ENCODE measurements at places on chromosomes 1 and 21.

GRCh38 chr1:210236840-210237409 is 4.3 kb downstream of the SERTAD4 start:
- DNase-seq: no peak

- no peak for DNase-seq
Measured at GRCh38 chr1:163257763-163258162, 55.0 kb upstream of the RGS5 start.

DNA sequence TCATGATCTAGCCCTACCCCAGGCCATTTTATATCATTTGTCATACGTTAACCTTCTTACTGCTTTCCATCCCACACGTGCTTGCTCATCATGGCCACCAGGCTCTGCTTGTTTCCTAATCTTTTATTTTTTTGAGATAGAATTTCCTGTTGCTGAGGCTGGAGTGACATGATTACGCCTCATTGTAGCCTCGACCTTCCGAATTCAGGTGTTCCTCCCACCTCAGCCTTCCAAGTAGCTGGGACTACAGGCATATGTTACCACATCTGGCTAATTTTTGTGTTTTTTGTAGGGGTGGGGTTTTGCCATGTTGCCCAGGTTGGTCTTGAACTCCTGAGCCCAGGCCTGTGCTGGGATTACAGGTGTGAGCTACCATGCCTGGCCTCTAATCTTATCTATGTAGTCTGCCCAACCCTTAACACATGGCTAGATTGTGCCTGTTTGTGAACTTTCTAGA is 3.3 kb downstream of the UAP1 start:
- no peak for DNase-seq

DNA sequence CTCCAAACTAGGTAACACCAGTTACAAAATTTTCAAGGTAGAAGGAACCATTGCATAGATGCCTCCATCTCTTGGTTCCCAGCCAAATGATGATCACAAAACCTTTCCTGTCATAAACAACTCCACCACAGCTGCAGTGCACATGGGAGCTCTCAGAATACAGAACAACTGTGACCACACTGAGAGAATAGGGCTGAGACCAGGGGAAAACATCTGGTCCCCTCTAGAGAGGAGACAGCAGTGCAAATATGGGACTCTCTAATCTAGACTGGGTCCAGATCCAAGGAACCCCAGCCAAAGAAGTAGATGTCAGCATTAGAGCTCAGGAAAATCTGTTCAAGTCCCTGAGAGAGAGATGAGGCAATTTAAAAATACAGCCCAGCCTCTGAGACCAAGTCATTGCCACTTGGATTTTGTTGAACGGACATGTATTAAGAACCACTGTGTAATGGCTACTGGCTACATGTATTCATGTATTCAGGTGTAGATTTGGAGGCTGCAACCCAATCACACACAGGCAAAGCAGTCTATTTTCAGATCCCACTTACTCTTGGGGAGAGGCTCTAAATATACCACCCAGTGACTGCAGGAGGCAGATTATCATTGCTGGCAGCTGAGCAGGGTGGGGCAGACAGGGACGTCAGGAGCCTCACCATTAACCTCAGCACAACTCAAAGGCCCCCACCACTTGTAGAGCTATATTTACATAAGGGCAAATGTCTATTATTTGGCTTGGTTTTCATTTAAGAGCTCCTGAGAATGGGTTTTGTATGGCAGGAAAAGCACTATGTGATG is 7.6 kb upstream of the RXRG start:
- DNase-seq: no peak

DNA sequence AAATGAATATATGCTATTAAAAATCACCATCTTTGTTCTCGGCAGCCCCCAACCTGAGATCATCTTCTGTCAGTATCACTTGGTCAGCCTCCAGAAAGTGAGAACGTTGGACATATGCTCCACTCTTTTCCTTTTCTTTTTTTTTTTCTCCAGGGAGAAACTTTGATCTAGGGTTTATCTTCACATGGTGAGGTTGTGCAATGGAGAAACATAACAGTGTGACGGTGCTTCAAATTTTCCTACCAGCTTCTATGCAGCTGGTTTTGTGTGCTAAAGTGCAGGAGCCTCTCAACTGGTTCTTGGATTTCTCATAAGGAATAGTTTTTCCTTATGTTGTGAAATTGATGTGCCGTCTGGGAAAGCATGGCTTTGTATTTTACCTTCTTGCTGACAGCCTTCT is 1202.9 kb downstream of the NCAM2 start:
- DNase-seq: no peak

DNA sequence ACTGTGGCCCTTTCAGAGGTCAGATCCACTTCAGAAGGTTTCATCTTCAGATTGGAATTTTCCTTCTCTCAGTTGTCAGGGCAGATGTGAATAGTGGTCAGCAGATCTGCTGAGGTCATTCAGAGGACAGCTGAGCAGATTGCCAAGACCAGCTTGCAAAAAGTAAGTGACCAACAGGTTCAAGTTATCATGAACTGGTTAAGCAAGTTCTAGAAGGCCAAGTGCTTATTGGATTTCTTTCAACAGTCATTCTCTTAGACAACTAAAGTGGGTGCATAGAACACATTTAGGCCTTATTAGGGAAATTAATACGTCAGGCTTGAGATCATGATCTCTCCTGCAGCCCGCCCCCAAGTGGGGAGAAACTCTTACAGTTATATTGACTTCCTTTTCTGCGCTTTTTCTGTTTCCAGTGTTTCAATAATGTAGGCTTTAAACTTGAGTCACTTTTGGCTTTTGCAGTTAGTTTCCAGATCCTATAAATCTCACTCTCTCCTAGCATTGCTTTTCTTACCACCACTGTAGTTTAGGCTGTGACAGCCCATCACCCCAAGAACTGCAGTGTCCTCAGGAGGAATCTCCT is 96.4 kb downstream of the C1orf21 start:
- no peak for DNase-seq

GRCh38 chr1:2288311-2288710 is 60.2 kb downstream of the SKI start:
- no peak for DNase-seq

- no peak for DNase-seq
Measured at GRCh38 chr1:59183749-59184317, 113.1 kb upstream of the FGGY start.

DNA sequence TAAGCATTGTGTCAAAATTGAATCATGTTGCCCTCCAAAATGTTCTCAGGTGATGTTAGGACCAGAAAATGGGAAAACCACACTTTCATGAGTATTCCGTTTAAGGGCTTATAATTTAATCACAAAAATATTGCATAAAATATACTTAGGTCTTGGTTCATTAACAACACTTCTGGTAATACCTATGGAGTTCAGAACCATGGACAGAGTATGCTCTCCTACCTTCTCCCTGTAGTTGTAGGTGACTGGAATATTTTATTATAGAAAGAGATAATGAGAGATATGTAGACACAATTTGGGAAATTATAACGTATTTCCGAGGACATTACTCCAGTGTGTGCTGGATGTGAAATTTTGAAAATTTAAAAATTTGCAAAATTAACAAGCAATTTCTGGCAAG is 232.5 kb downstream of the NCAM2 start:
- DNase-seq: no peak

GRCh38 chr1:41404308-41404761 is 43.1 kb downstream of the FOXO6 start:
- no peak for DNase-seq

DNA sequence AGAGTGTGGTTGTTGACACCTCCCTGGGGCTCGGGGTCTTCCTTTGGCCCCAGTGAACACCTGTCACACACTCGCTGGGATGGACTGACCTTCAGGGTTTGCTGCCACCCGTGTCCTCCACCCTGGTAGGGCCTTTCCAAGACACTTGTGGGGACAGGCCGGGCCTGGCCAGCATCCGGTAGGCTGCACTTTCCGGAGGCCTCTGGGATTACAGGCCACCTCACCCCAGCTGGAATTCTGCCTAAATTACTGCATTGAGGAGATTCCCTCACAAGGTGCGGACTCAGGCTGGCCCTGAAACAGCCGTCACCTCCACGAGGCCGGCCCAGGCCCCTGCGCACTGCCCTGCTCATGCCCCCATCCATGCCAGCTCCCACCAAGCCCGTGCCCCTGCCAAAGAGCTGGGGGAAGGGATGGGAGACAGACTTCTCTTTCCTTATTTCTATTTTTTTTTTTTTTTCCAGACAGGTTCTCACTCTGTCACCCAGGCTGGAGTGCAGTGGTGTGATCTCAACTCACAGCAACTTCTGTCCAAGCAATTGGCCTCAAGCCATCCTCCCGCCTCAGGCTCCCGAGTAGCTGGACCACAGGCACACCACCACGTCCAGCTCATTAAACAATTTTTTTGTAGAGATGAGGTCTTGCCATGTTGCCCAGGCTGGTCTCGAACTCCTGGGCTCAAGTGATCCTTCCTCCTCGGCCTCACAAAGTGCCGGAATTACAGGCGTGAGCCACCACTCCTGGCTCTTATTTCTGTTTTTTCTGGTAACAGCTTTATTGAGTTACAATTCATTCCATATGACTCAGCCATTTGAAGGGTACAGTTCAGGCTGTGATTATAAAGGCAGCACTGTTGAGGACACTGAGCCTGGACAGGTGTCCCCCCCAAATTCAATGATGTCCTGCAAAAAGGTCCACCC is 11.3 kb downstream of the CSTB start:
- no peak for DNase-seq
